ENCODE measurements at places on chromosomes 11 and 22.

- DNase-seq, result no peak
Observed at GRCh38 chr22:49261616-49262015, 566.1 kb downstream of the BRD1 start.

GRCh38 chr11:65559951-65560537, 1.9 kb upstream of the LTBP3 start:
- DNase-seq, result no peak

DNA sequence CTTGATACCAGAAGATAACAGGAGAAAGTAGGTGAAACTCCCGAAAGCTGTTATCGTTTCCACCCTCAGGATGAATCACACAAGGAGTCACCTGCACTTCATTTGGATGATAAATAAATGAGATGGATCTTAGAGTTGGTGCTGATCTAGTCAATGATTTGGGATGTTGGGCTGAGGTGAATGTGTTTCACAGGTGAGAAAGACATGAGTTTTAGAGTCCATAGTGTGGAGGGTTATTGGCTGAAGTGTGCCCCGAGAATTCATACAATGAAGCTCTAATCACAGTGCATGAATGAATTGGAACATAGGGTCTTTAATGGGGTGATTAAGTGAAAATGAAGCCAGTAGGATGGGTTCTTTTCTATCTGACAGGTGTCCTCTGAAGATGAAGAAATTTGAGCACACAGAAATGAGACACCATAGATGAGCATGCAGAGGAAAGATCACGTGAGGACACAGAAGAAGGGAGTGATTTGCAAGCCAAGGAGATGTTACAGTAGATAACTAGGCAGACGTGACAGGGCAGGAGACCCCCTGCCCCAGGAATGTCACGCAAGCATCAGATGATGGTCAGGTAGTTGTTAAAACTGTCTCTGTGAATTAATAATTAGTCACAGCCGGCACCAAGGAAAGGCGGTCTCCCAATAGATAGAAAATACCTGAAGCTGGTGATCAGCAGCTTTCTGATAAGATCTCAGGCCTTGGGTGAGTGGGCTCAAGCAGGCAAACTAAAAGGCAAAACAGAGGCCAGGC, 60.3 kb upstream of the IGLL5 start:
- DNase-seq, result no peak

- no peak for DNase-seq
Observed at GRCh38 chr11:96082002-96082899, 158.3 kb upstream of the MTMR2 start.

Data from activated CD8-positive, alpha-beta T cell treated with anti-CD3 and anti-CD28 coated beads, Interleukin-2, amount 10 ng/mL, durations not matched to agents 7 days and 5 days (primary cell).